Foreskin keratinocyte (primary cell): ENCODE measurements at places on chromosomes 4 and X.

DNA sequence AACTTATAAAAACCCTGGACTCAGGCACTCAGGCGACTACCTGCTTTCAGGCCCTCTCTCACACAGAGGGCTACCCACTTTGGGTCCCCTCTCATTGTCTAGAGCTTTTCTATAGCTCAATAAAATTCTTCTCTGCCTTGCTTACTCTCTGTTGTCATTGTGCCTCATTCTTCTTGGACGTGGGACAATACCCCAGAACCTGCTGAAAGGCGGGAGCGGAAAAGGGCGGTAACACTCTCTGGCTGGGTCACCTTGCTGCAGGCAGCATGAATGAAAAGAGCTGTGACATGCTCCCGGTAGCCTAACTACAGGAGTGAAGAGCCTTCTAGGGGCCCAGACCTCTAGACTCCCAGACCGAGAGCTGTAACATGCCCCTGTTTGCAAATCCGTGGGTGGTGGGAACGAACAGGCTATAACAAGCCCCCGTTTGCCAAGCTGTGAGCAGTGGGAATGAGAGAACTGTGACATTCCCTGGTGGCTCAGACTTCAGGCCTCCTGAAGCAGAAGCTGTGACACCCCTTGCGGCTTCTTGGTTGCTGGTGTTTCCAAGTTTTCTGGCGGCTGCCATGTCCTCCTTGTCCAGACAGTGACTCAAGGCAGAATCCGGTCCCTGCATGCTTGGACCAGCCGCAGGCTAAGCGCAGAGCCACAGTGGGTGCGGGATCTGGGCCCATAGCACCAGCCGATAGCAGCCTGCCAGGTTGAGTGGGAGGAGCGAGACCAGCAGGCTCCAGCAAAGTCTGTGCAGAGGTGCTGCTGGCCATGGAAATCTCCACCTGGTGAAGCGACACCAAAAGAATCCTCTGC lies 684.6 kb downstream of the ARAP2 start:
- DNase-seq = no peak

DNA sequence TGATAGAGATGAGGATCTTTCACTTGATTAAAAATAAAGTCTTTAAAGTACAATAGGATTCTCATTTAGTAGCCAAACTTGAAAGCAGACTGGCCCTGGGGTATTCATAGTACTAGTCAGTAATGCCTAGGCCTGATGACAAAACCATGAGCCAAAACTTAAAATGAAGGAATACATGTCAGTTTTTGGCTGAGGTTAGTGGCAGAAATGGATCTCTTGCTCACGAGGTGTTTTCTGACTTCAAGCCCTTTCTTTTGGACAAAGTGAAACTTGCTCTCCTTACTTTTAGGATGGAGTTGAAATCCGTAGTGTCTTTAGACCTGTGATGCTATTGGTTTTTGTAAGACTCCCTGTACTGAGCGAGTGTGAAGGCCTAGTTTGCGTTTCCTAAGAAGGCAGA lies 157.7 kb downstream of the CCNG2 start:
- no peak for DNase-seq

DNA sequence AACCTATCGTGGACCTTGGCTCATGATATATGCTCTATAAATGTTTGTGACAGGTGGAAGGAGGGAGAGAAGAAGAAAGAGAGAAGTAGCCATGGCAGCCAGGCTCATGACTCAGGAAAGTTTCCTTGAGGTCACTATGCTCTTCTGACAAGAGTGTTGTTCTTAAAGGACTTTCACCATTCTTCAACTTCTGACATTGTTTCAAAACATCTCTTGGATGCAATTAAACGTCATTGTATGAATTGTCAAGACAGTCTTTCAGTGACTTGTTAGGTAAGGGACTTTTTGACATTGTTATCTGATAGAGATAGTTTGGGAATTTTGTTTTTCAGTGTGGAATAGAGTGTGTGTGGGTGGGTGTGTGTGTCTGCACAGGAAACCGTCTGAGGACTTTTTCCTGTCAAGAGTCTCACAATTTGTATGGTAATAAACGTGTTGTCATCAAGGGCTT lies 617.0 kb downstream of the MID1IP1 start:
- DNase-seq = no peak

DNA sequence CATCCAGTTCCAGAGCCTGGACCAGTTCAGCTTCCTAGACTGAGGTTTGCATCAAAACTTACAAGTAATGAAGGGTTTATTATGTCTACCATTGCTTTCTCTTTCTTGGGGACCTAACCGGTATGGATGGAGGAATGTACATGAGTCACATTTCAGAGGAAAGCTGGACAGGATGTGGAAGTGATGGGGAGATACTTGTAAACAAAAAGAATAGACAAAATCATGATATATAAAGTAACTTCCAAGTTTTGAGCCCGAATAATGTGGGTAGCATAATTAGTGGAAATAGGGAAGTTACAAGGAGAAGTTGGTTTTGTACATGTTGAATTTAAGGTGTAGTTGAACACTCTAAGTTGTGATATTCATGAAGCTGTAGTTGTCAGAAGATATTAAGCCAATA lies 15.0 kb downstream of the FNIP2 start:
- DNase-seq = no peak

GRCh38 chrX:56744996-56745395 lies 16.0 kb downstream of the NBDY start:
- peak; percentile 45 for DNase-seq

DNA sequence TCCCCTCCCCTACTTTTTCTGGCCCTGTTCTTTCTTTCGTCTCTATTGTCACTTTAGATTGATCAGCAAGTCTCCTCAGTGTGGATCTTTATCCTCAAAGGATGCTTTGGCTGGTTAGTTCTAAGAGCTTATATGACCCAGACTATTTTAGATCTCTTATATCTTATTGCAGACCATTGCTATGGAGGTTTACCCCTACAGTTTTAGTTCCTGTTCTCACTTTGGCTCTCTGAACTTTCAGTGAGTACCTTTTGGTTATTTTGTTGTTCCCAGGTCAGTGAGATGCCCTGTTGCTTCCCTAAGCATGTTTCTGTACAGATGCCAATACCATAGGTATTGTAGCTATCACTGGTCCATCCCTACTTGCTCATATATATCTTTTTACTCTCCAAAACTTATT lies 24.0 kb upstream of the MED14 start:
- DNase-seq = no peak

DNA sequence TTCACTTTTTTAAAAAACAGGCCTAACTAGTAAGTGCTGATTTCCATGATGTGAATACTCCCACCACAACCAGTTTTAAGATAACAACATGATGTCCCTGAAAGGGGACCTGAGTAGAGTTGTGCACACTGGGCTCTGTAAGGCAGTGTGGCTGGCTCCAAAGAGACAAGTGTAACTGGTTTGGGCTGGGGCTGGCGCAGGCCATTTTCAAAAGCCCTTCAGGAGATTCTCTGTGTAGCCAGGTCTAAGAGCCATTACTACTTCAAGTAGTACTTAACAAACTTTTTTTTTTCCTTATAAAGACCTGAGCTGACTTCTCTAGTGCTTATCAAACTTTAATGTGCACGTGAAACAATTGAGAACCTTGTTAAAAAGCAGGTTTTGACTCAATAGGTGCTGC lies 4.3 kb downstream of the QRFPR start:
- no peak for DNase-seq

GRCh38 chr4:71595576-71596108 lies 188.2 kb downstream of the GC start:
- DNase-seq = peak; percentile 82

- DNase-seq = no peak
Observed at GRCh38 chr4:159455675-159456237, 352.9 kb downstream of the RAPGEF2 start.

DNA sequence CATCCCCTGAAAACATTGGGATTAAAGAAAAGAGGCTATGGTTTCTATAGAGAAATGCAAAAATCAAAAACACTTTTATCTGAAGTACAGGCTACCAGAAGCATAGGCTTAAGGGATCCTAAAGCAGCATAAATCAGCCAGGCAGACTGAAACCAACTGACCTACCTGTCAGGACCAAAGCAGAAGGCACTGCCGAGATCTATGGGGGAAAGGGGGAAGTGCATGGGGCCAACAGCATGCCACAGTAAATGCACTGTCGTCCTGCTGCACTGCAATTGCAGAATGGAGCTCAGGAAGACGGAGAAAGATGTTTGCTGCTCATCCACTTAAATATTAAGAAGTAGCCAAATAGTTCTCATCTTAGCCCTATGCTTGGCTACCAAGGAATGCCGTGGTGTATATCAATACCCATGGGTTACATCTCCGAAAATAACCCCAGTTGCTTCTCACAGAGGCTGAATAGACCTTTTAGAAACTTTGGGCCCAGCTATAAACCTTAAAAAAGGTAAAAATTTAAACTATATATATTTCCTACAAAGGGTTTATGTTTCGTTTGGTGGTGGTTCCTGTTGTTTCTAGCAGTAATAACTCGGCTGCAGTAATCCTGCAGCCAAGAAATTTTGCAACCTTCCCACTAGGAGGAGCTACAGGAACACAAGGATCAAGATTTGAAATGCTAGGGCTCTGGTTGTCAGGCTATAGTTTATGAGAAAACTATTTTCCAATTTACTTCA lies 312.2 kb upstream of the DIAPH2 start:
- DNase-seq = no peak

DNA sequence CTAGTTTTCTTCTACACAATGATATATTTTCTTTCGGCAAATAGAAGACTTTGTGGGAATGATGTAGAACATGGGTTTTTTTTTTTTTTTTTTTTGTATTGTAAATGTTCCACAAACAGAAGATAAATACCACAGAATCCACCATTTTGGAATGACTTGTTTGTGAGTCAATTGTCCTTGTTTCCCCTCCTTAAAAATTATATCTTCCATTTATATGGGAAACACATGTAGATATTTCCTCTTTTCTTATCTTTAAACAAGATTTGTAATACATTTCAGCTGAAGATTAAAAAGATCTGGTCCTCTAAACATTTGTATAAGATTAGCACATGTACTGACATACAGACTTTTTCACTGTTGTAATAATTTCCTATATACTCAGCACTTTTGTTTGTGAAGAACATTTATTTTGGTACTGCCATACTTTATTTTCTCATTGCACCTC lies 304.6 kb downstream of the SPRY1 start:
- DNase-seq = no peak

DNA sequence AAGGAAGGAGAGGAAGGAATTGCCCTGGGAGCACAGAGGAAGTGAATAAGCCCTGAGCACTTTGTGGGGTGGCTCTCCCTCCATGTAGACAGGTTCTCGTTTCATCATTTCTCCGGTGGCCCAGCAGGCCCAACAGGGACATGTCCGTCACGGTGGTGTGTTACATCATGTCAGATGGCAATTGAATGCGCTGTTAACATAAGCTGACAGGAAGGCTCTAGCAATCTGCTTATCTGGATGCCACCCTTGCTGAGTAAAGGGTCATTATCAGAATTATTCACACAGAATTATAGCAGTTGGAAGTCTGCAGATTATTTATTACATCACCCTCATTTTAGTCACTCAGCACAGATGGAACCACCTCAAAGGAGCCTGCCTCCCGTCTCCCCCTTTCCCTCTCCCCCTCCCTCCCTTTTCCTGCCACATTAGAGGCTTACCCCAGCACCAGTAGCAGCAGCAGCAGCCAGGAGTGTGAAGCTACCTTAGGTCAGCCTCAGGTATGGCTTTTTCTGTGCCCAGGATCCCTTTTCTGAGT lies 124.3 kb upstream of the TRIM2 start:
- no peak for DNase-seq

DNA sequence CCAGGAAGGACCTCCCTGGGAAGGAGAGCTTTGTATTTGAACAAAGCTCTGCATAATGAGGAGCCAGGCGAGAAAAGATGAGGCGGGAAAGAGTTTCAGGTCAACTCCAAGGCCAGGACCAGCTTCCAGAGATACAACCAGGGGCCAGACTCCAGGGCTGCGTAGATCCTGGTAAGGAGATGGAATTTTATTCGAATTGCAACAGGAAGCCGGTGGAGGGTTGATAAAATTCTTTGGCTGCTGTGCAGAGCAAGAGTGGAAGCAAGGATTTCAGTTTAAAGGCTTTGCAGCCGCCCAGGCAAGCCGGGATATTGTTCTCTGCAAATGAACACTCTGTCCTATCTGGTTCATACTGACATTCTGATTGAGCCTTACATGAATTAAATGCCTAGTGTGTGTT lies 40.2 kb upstream of the CBR4 start:
- no peak for DNase-seq

DNA sequence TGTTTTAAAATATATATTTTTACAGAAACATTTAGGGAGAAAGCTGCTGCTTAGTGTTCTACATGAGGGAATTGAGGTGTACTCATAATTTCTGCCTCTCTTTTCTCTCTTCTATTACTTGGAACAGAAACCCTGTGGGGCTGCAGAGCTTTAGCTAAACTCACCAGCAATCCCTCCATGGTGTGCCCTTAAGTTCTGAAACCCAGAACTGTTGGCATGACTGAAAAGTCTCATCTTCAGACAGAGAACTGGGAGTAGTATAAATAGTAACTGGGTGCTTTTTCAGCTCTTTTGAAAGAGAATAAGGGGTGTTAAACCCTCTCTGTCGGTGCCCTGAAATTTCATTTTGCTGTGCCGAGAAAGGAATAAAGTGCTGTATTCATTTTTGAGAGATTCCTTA lies 294.9 kb upstream of the BOD1L1 start:
- no peak for DNase-seq

GRCh38 chr4:85498068-85498733 lies 23.3 kb downstream of the ARHGAP24 start:
- peak; percentile 59 for DNase-seq

DNA sequence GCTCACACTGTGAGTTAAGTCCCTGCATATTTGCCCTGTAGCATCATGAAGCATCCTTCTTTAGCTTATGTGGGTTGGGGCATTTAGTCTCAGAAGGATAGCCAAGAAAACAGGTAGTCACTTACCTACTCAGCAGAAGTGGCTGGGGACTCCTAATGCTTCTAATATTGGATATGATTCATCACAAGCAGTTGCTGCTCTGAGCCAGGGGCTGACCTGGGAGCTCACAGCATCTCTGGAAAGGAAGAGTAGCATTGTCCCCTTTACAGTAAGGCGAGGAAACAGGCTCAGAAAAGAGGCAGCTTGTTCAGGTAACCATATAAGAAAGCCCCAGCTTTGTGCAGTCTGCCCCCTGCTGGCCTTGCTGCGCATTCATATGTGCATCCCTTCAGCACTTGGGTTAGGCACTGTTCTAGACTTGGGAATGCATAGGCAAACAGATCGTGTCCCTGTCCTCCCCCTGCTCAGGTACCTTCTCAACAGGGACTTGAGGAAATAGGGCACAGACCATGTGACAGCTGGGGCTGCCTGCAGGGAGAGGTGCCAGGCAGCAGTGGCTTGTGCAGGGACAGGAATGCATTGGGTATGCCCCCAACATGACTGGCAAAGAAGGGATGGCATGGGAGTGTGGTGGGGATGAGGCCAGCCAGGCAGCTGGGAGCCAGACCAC lies 35.7 kb upstream of the TBC1D14 start:
- no peak for DNase-seq

DNA sequence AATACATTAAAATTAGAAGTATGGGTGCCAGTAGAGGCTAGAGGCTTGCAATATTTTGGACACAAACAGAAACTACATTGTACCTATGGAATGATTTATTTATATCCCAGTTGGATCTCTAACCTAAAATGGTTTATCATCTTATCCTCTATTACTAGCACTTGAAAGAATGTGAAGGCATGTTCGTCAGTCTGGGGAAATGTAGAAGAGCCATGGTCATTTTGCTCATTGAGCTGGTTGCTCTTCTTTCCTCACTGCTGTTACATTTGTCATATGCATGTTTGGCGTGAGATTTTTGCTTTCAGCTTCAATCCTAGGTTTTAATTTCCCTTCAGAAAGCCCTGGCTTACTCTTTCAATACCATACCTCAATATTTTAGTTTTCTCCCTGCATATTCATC lies 82.4 kb upstream of the MYOZ2 start:
- DNase-seq = no peak
